Colonic mucosa (tissue), 4 donors: ENCODE measurements at places on chromosomes 3 and 15. TPM values are rescaled to one million over a fixed set of nuclear protein-coding genes. Genes with fewer than 3 reads are reported as not detected.
A peak's percentile ranks its signal among the peaks of the same experiment; 100 is the strongest.

- DNase-seq, result no peak
- no peaks in the 10 kb centered on the region for H3K4me1 ChIP-seq
- no peaks in the 10 kb centered on the region for H3K27me3 ChIP-seq
- no peak overlapping the region for H3K4me3 ChIP-seq
- no peaks in the 10 kb centered on the region for H3K36me3 ChIP-seq
Observed at GRCh38 chr3:74532446-74532845, 82.0 kb downstream of the CNTN3 start.

DNA sequence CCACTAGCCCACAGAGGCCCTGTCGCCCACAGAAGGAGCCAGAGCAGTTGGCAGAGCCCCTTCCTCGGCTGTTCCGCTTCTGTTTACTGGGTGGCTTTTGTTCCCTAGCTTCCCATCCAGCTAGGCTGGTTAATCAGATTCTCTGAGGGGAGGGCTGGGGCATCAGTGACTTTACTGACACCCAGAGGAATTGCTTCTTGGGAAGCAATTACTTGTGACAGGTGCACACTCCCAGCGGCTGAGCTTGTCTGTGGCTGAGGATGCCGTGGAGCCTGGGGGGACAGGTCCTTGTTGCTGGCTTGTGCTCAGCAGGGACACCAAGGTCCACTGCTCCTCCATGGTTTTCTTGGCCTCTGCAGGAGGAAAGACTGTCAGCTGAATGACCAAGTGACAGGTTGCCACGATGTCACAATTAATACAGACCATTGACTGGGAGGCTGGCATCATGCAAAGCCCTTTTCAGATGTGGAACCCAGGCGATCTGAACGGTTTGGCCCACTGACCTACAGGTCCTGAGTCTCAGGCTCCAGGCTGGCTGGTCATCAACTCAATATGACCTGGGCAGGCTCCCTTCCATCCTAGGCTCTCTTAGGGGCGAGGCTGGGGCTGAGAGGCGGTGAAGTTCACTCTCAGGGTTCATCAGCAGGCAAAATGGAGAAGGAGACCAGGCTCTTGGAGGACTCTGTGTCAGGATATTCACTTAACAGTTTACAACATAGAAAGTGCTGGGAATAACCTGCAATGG, 31.8 kb upstream of the SFMBT1 start:
- no peaks in the 10 kb centered on the region for H3K27me3 ChIP-seq
- no peak for DNase-seq
- H3K36me3 ChIP-seq, result no peaks in the 10 kb centered on the region
- no peak overlapping the region for H3K4me3 ChIP-seq

- no peak for DNase-seq
- H3K4me1 ChIP-seq, result no peaks in the 10 kb centered on the region
- H3K27ac ChIP-seq, result no peak overlapping the region
- H3K4me3 ChIP-seq, result peak overlapping the region; percentile 23
Observed at GRCh38 chr3:69542089-69542804, 156.4 kb upstream of the FRMD4B start.

DNA sequence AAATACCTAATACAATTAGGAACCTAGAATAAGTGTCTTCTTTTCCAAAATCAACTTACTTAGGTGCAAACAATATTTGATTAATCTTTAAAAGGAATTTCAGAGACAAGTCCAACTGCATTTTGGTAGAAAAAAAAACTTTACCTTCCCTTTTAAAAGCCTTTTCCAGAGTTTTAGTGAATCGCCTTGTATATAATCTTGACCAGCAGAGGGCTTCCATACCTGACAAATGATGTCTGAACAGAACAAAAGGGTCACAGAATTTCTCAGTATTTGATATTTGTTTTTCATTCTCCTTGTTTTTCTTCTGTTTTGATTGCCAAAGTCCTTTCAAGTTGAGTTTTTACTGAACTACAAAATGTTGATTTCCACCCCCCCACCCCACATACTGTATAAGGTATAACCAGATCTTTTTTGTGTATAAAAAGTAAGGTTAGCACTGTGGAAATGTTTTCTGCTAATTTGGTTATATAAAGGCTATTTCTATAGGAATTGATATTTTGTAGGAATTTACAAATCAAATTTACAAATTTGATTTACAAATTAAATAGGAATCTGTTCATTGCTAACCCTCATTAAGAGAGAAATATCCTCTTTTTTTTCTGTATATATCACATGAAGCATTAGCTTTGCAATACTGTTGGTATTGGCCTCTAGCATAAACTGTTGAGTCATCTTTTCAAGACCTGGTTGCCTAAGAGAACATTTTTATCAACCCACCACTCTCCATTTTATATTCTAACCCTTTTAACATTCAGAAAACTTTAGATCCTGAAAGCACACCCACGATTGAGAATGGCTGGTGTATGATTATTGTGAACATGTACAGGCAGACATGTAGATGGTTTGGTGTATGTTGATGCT, 464.1 kb upstream of the RARB start:
- no peak for DNase-seq
- no peaks in the 10 kb centered on the region for H3K36me3 ChIP-seq
- H3K4me1 ChIP-seq, result no peaks in the 10 kb centered on the region
- H3K27ac ChIP-seq, result no peak overlapping the region
- H3K4me3 ChIP-seq, result no peak overlapping the region

GRCh38 chr15:67190326-67190725, 64.1 kb downstream of the AAGAB start:
- no peaks in the 10 kb centered on the region for H3K4me1 ChIP-seq
- no peak overlapping the region for H3K27ac ChIP-seq

- H3K27me3 ChIP-seq, result no peaks in the 10 kb centered on the region
- no peaks in the 10 kb centered on the region for H3K36me3 ChIP-seq
- H3K4me3 ChIP-seq, result no peak overlapping the region
- DNase-seq, result no peak
- no peaks in the 10 kb centered on the region for H3K4me1 ChIP-seq
Observed at GRCh38 chr15:59165726-59166125, 40.9 kb upstream of the LDHAL6B start.

- no peak overlapping the region for H3K4me3 ChIP-seq
- no peaks in the 10 kb centered on the region for H3K4me1 ChIP-seq
- no peak for DNase-seq
- no peaks in the 10 kb centered on the region for H3K27me3 ChIP-seq
- H3K27ac ChIP-seq, result no peak overlapping the region
Observed at GRCh38 chr3:183008800-183009199, 28.5 kb upstream of the DCUN1D1 start.

DNA sequence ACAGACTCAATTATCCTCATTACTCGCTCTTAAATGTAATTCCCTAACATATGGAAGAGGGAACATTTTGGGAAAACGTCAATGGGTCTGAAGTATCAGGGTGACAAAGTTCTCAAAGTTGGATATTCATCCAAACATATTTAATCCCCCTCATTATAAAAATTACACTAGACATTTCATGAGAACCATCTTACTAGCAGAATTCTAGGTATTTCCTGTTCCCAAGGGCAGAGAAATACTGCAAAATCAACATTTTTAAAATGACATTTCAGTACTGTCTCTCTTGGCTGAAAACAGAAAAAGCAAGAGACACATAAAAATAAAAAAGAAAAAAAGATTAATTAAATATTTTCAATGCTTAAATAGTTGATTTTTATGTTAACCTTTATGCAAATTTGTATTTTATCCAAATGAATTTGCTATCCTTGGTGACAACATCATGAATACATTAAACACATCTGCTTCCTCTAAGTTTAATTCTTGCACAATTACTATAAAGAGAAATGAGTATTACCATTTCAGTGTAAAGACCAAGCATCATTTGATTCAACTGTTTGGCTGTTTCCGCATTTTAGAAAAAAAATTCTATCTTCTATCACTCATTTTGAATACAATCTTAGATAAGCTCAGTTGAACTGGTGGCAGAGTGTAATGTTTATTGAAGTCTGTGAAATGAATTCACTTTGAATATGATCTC, 114.8 kb upstream of the COL8A1 start:
- no peaks in the 10 kb centered on the region for H3K27me3 ChIP-seq
- DNase-seq, result no peak
- no peaks in the 10 kb centered on the region for H3K4me1 ChIP-seq
- no peak overlapping the region for H3K4me3 ChIP-seq
- H3K36me3 ChIP-seq, result no peaks in the 10 kb centered on the region

DNA sequence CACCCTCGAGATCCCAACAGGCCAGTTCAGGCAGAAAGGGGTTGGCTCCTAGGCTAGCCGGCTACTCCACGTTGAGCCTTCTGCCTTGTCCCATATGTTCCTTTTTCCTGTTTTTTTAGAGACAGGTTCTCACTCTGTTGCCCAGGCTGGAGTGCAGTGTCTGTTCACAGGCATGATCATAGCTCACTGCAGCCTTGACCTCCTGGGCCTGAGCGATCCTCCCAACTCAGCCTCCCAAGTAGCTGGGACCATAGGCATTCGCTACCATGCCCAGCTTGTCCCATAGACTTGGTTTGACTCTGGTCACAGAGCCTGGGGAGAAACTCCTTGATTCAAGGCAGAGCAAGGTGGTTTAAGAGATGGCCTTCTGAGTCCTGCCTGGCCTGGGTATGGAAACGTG, 32.3 kb downstream of the ZNF710 start:
- H3K27me3 ChIP-seq, result no peaks in the 10 kb centered on the region
- H3K4me3 ChIP-seq, result no peak overlapping the region
- DNase-seq, result no peak

GRCh38 chr3:194404365-194405140, 5.5 kb upstream of the GP5 start:
- H3K27ac ChIP-seq, result no peak overlapping the region
- no peak overlapping the region for H3K4me3 ChIP-seq
- no peaks in the 10 kb centered on the region for H3K27me3 ChIP-seq
- no peaks in the 10 kb centered on the region for H3K36me3 ChIP-seq
- no peaks in the 10 kb centered on the region for H3K4me1 ChIP-seq
- DNase-seq, result peak; percentile 72

- no peak for DNase-seq
- H3K27ac ChIP-seq, result no peak overlapping the region
- H3K36me3 ChIP-seq, result no peaks in the 10 kb centered on the region
- H3K4me3 ChIP-seq, result no peak overlapping the region
- H3K27me3 ChIP-seq, result no peaks in the 10 kb centered on the region
- H3K4me1 ChIP-seq, result no peaks in the 10 kb centered on the region
Observed at GRCh38 chr3:38610934-38611333, 38.6 kb downstream of the SCN5A start.

DNA sequence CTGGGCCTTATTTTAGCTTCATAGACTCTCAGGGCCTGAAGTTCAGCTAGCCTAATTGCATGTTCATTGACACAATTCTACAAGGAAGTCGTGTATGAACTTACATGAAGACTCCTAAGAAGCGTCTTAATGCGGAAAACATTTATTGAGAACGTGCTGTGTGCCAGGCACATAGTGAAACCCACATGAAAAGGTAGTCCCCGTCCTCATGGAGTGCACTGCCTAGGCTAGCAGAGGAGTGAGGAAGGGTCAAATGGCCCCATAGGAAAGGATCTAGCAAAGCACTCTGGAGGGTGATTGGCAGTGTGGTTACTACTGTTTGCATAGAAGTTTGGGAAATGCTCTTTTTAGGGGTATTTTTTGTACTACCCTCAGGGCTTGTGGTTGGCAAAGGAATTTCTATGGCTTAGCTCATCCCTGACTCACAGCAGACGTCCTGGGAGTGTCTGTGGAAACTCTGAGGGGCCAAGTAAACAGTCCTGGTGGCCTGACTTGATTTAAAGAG, 854 bp upstream of the NPTN start:
- peak overlapping the region; percentile 94 for H3K27ac ChIP-seq
- no peaks in the 10 kb centered on the region for H3K36me3 ChIP-seq
- no peaks in the 10 kb centered on the region for H3K27me3 ChIP-seq
- DNase-seq, result no peak

GRCh38 chr3:56269755-56270535, 198.3 kb downstream of the ERC2 start:
- no peaks in the 10 kb centered on the region for H3K4me1 ChIP-seq
- no peak overlapping the region for H3K27ac ChIP-seq
- no peak for DNase-seq
- no peak overlapping the region for H3K4me3 ChIP-seq
- no peaks in the 10 kb centered on the region for H3K27me3 ChIP-seq

GRCh38 chr15:50758712-50759205, 6.7 kb downstream of the SPPL2A start:
- DNase-seq, result no peak
- no peak overlapping the region for H3K4me3 ChIP-seq
- H3K4me1 ChIP-seq, result peaks cover 5% of the 10 kb centered on the region
- H3K36me3 ChIP-seq, result no peaks in the 10 kb centered on the region

DNA sequence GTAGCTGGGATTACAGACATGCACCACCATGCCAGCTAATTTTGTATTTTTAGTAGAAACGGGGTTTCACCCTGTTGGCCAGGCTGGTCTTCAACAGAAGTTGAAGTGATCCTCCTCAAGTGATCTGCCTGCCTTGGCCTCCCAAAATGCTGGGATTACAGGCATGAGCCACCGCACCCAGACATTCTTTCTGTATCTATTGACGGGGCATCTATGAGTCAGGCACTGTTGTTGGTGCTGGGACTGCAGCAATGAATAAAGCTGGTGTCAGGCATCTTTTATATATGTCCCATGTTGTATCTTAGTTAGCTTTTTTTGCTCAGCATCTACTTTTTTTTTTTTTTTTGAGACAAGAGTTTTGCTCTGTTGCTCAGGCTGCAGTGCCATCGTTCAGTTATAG, 47.6 kb upstream of the ULK4 start:
- H3K27me3 ChIP-seq, result no peaks in the 10 kb centered on the region
- no peaks in the 10 kb centered on the region for H3K4me1 ChIP-seq
- DNase-seq, result no peak
- H3K36me3 ChIP-seq, result no peaks in the 10 kb centered on the region
- H3K4me3 ChIP-seq, result no peak overlapping the region

- H3K27me3 ChIP-seq, result no peaks in the 10 kb centered on the region
- H3K4me3 ChIP-seq, result no peak overlapping the region
- no peak overlapping the region for H3K27ac ChIP-seq
- H3K4me1 ChIP-seq, result no peaks in the 10 kb centered on the region
- no peak for DNase-seq
Observed at GRCh38 chr15:33872416-33873106, 95.7 kb upstream of the CHRM5 start.

Gene TICRR
- total RNA-seq, result 14.6 TPM

Gene PLA2G4E
- total RNA-seq, result 0.67 TPM

Gene SCG5
- 4.1 TPM for total RNA-seq

Gene SCAANT1
- total RNA-seq, result not detected

Gene GCSAM
- 0.16 TPM for total RNA-seq

Gene GABRA5
- not detected for total RNA-seq

Gene NFKBIZ
- 69.4 TPM for total RNA-seq

Gene PLCH1
- total RNA-seq, result 8.2 TPM
